ENCODE measurements at places on chromosomes 12 and 14. TPM values are rescaled to one million over a fixed set of nuclear protein-coding genes. Genes with fewer than 3 reads are reported as not detected.

HOXC5 gene
- total RNA-seq, result 0.39 TPM

KRT71 gene
- total RNA-seq, result not detected

NKX2-1 gene
- 0.48 TPM for total RNA-seq

CDCA3 gene
- 12.0 TPM for total RNA-seq

UNG gene
- 30.3 TPM for total RNA-seq

GUCY2C gene
- not detected for total RNA-seq

PELI2 gene
- 7.9 TPM for total RNA-seq

RPGRIP1 gene
- under 0.01 TPM for total RNA-seq

BATF gene
- not detected for total RNA-seq

HELB gene
- 1.3 TPM for total RNA-seq

CAPZA3 gene
- not detected for total RNA-seq

TSPAN19 gene
- total RNA-seq, result 0.13 TPM

KRT77 gene
- not detected for total RNA-seq

KRT78 gene
- not detected for total RNA-seq

ABHD12B gene
- not detected for total RNA-seq

CELA1 gene
- total RNA-seq, result not detected

KRT81 gene
- total RNA-seq, result 0.64 TPM

ZFYVE26 gene
- 8.1 TPM for total RNA-seq

BEGAIN gene
- total RNA-seq, result 0.08 TPM

SLC5A8 gene
- not detected for total RNA-seq

NT5DC3 gene
- 1.7 TPM for total RNA-seq

HAL gene
- not detected for total RNA-seq

TRPV4 gene
- total RNA-seq, result 8.7 TPM

CACNA2D4 gene
- 1.8 TPM for total RNA-seq

KCNMB4 gene
- total RNA-seq, result 1.4 TPM

Measured in epithelial cell of alveolus of lung (primary cell).